ENCODE measurements at places on chromosomes 13 and 19.
A peak's percentile ranks its signal among the peaks of the same experiment; 100 is the strongest.

DNA sequence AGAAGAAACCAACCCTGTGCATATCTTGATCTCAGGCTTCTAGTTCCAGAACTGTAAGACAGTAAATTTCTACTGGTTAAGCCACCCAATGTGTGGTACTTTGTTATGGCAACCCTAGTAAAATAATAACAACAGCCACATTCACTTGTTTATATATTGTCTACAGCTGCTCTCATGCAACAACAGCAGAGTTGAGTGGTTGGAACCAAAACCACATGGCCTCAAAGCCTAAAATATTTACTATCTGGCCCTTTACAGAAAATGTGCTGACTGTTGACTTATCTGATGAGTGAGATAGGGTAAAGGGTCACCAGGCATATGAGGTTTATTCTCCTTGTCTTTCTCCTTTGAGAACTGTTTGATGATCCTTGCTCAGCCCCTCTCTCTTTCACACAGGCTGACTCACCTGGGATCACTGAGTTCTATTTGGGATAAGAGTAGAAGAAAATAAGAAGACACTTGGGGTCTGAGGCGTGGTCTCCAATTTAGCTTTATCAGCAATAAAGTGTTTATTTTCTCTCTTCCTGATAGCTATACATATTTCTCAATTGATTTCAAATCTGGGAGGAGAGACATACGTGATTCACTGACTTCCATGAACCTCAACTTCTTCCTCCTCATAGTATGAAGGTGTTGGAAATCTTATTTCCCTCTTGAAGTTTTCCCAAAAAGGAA lies 227.5 kb upstream of the STARD13 start:
- DNase-seq: no peak

DNA sequence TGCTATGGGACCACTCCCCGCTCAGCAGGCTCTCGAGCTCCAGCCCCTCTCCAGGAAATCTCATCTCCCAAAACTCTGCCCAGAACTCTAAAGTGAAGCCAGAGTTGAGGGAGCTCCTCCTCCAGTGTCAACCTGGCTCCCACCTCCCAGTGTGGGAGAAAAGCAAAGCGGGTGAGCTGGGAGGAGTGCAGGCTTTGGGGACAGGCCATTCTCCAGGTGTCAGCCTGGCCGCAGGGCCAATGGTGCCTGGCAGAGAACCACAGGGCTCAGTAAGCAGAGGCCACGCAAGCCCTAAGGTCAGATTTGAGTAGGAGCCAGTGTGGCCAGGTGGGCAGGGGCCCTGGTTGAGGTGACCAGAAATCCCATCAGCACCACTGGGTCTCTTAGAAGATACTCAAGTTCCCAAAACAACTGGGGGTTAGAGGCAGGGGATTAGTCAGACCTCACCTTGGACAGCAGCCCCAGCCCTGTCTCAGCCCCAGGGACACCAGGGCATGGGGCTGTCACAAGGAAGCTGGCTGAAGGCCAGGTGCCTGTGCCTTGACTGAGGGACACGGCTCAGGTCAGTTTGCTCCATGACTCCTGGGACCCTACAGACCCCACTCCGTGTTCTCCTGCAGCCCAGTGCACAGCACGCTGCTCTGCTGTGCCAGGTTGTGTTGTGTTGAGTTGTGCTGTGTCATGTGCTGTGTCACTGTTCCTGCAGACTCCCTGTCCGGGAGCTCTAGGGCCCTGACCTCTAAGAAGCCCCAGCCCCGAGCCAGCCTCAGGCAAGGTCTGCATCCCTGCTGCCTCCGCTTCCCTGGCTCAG lies 2.8 kb upstream of the ZNF181 start:
- DNase-seq: no peak

GRCh38 chr13:40221460-40222201 lies 444.8 kb downstream of the FOXO1 start:
- peak; percentile 5 for DNase-seq

- DNase-seq: no peak
Observed at GRCh38 chr13:48505597-48506091, 27.2 kb downstream of the RCBTB2 start.

- no peak for DNase-seq
Observed at GRCh38 chr13:46369506-46370277, 17.4 kb downstream of the RUBCNL start.

DNA sequence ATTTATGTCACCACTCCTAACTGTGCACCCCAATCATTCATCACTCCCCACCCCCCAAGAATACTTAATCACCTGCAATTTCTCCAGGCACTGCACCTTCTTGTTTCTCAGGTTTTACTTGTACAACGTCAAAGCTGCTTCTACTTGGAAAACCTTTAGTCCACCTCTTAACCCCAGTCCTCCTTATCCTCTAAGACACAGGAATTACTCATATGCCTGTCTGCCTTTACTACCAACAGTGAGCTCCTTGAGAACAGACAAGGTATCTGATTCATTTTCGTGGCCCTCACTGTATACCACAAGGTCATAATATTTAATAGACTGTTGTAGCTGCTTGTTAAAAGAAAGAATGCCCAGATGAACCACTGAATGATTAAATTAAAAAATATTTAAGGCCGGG lies 21.0 kb upstream of the NDFIP2 start:
- no peak for DNase-seq

DNA sequence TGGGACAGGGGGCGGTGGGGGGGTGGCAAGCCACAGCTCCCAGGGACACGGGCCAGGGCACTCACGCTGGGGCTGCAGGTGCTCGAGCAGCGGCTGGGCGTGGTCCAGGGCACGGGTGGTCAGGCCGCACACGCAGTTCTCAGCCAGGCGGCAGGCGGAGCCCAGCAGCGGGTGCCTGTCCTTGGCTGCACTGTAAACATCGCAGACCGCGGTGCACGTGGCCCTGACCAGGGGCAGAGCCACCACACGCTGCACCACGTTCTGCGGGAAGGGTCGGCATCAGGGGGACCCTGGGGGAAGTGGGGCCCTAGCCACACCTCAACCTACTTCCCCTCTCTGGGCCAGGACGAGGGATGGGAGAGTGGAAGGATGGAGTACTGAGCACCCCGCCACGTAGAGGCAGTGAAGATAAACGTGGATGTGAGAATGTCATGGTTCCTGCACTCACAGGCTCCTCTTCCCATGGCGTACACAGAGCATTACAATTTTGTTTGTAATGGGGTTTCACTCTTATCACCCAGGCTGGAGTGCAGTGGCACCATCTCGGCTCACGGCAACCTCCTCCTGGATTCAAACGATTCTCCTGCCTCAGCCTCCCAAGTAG lies 3.4 kb downstream of the PLIN5 start:
- no peak for DNase-seq

DNA sequence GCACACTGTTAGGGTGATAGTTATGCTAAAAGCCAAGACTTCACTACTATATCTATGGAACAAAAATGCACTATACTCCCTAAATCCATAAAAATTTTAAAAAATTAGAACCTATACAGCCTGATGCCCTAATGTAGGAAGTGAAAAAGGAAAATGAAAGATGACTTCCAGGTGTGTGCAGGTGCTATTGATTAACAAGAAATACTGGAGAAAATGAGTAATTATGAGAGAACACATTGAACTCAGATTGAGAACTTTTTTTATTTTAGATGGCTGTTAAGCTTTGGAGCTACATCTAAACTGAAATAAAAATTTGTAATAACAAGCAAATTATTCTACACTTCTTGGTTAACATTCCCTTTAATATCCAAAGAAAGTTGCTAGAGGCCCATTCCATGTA lies 1015.7 kb downstream of the PCDH9 start:
- DNase-seq: no peak

DNA sequence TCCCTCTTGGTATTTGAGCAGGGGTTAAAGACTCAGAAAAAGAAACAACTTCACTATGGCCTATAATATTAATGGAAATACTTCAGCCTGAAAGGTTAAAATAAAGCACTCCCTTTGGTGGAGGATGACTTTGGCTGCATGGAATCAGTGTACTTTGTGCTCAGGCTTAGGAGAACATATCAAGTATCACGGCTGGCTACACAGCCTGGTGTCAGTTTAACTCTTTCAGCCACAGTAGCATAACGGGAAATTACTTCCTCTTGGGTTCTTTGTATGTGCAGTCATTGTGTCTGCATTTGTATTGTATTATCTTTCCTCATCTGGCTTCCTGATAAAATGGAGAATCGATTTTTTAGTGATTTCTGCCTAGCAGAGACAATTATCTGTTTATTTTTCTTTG lies 239.0 kb downstream of the GGACT start:
- DNase-seq: no peak

GRCh38 chr19:6041991-6042481 lies 64.1 kb upstream of the RANBP3 start:
- DNase-seq: no peak

- DNase-seq: no peak
Observed at GRCh38 chr13:46202188-46202795, 9.4 kb upstream of the LRRC63 start.

GRCh38 chr19:52094526-52095130 lies 937 bp downstream of the ZNF841 start:
- no peak for DNase-seq

DNA sequence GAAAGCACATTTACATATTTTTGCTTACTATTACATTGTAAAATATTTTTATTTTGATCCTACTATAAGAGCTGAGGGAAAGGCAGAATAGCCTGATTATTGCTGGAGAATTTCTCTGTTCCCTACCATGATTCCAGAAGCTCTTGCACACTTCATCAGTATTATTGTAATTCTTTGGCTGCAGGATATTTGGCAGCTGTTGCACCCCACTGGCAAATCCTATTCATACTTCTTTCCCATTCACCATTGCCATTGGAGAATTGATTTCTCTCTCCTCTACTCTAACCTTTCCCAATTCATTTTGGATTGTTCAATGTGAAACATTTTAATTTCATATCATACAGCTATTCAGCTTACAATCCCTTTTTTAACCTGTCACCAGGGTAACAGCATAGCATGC lies 238.0 kb downstream of the GGACT start:
- DNase-seq: no peak

- no peak for DNase-seq
Observed at GRCh38 chr19:16157601-16158000, 14.1 kb downstream of the HSH2D start.

DNA sequence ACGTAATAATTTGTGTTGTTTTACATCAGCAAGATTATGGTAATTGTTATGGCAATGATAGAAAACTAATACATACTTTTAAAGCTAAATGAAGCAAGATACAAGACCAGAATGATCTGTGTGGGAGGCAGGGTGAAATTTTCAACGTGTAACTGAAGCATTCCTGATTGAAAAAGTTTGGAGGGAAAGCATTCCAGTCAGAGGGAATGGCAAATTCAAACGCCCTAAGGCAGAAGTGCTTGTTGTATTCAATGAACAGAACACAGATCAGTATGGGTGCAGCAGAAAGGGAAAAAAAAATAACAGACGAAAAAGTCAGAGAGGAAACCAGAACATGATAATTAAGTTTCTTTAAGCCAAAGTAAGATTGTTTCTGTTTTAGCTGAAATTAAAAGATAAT lies 928.5 kb upstream of the SLITRK1 start:
- DNase-seq: no peak
